ENCODE measurements at places on chromosomes 7 and 10.
A peak's percentile ranks its signal among the peaks of the same experiment; 100 is the strongest.

DNA sequence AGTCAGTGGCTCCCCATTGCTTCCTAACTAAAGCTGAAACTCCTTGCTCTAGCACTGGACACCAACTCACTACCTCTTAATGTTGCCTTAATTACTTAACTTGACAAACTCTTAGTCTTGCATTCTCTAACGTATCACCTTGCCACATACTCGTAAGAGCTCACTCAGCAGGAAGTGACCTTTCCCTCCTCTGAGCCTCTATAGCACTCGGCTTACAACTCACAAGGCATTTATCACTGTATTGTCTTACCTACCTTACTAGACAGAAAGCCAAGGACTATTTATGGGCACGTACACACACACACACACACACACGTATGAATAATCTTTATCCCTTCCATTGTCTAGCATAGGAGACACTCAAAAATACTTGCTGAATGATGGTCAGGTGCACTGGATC is 21.2 kb downstream of the CEP41 start:
- peak overlapping the region; percentile 92 for H3K27ac ChIP-seq
- H3K4me1 ChIP-seq, result peaks cover 65% of the 10 kb centered on the region
- H3K27me3 ChIP-seq, result no peaks in the 10 kb centered on the region
- H3K4me3 ChIP-seq, result peak overlapping the region; percentile 74
- no peak for DNase-seq

DNA sequence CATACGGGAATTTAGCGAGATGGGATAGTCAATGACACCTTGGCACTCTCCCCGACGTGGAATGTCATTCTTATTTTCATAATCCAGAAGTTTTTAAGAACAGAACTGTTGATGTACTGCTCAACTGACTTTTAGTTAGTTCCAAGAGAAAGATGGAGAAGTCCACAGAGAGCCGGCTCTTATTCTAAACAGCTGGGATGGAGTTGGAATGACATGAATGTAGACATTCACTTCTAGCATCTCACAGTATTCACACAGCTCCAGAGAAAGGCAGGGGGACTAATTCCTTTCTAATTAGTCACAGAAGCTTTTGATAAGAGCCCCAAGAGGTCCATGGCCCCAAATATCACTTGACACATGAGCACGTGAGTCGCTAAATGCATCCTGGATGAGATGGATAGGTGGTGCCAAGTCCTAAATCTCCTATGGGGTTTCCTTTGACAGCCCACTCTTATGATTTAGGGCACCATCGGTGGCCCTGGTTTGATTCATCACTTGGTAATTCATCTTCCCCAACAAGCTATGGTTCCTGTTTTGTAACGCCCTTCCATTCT is 420.3 kb upstream of the AUTS2 start:
- H3K36me3 ChIP-seq, result no peaks in the 10 kb centered on the region
- peaks cover 4% of the 10 kb centered on the region for H3K4me1 ChIP-seq
- no peak for DNase-seq
- no peak overlapping the region for H3K4me3 ChIP-seq
- H3K27ac ChIP-seq, result no peak overlapping the region

DNA sequence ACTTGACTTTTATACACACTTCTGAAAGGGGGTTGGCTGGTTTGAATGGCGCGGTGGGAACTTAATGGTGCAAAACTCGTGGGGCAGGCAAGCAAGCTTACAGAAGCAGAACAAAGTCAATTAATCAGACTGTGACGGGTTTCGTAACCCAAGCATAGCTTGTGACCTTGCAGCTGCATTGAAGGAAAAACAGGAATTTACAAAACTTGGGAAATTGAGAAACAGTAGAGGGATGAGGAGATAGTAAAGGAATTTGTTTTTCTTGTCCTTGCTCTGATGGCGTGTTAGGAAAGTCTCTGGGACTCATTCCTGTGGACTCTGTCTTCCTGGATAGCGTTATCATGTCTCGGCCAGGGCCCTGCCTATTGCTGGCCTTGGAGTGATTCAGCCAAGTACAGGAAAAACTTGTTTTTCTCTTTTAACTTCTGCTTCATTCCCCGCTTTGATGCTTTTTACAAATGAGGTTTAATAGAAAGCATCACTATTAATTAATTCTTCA is 220.0 kb upstream of the KCND2 start:
- no peak for DNase-seq
- H3K27ac ChIP-seq, result no peak overlapping the region
- H3K4me3 ChIP-seq, result no peak overlapping the region
- H3K4me1 ChIP-seq, result no peaks in the 10 kb centered on the region

DNA sequence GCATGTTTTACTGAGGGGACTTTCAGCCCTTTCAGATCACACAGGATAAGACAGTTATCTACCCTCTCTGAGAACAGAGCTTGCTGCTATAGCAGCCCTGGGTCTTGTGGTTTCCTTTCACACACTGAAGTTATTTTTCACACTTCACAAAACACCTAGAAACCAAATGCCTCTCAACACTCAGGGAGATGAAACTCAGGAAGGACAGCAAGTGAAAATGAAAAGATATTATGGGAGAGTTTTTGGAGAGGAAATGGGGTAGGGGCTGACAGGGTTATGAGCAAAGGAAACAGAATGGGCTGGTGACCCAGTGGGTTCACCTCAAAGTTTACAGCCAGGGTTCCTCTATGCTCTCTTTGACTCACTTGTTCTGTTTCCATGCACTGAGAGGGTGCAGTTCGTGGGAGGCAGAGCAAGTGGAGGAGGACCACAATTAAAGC is 17.0 kb upstream of the GIMAP2 start:
- H3K36me3 ChIP-seq, result peaks cover 34% of the 10 kb centered on the region
- H3K27me3 ChIP-seq, result no peaks in the 10 kb centered on the region
- peak overlapping the region; percentile 89 for H3K27ac ChIP-seq
- H3K4me1 ChIP-seq, result peaks cover 70% of the 10 kb centered on the region

- H3K4me3 ChIP-seq, result no peak overlapping the region
- no peak overlapping the region for H3K27ac ChIP-seq
- H3K4me1 ChIP-seq, result peaks cover 17% of the 10 kb centered on the region
- H3K36me3 ChIP-seq, result peaks cover 8% of the 10 kb centered on the region
- DNase-seq, result no peak
Measured at GRCh38 chr10:4018054-4018511, 233.1 kb upstream of the KLF6 start.

DNA sequence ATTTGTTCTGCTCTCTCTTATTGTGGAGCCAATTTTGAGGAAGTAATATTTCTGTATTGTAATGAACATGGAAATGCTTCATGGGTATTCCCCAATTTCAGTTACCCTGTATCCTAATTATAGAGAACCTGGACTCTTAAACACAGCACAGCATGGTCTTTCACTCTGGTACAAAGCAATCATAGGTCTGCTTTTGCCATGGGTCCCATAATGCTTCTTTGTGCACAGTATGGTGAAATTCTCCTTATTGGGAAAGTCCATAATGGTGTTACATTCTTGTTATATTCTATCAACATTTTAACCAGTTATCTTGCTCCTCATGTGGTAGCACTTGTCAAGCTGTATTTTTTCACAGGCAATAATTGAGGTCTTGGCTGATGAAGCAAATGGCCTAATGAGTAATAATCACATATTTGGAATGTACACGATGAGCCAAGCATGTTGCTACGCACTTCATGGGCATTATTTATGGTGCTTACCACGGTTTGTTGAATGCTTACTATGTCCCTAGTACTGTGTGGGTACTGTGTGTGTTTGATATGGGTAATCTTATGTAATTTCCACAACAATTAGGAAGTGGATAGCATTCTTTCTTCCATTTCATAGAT is 42.9 kb downstream of the PRKG1 start:
- H3K36me3 ChIP-seq, result no peaks in the 10 kb centered on the region
- H3K4me3 ChIP-seq, result no peak overlapping the region
- H3K27ac ChIP-seq, result no peak overlapping the region
- no peak for DNase-seq
- H3K4me1 ChIP-seq, result no peaks in the 10 kb centered on the region

- no peak overlapping the region for H3K4me3 ChIP-seq
- H3K36me3 ChIP-seq, result peaks cover 3% of the 10 kb centered on the region
- DNase-seq, result no peak
Measured at GRCh38 chr7:32910195-32910594, 18.6 kb upstream of the KBTBD2 start.

GRCh38 chr7:36648441-36648840 is 75.9 kb downstream of the AOAH start:
- no peak for DNase-seq
- H3K4me3 ChIP-seq, result no peak overlapping the region
- H3K27ac ChIP-seq, result no peak overlapping the region

GRCh38 chr10:126187399-126187798 is 200.9 kb downstream of the ADAM12 start:
- DNase-seq, result no peak
- no peaks in the 10 kb centered on the region for H3K36me3 ChIP-seq
- no peak overlapping the region for H3K4me3 ChIP-seq

DNA sequence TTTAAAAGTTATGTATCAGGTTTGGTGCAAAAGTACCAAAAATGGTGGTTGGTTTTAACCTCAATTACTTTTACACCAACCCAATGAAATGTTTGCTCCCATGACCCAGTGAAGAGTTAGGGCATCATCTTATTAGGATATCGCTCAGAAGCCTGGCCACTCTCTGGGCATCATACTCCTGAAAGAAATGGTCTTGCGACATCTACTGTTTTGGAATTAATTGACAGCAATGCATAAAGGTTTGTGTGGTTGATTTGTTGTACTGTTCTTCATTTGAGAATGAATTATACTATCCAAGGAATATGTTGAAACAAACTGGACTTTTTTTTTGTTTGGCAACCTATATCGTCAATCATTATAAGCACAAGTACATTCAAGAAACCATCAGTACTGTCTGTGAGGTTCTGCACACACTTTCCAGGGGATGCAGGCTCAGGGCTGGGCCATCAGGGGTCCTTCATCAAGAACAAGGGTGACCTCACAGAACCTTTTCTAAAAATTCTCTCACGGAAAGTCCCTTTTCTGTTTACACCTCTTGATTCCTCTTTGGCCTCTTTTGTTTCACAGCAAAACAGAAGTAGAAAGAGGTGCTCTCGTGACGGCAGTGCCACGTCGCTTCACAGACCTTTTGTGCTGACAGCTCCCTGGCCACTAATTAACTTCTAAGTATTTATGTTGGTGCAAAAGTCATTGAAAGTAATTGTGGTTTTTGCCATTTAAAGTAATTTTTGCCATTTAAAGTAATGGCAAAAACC is 117.2 kb upstream of the KLF6 start:
- H3K4me3 ChIP-seq, result no peak overlapping the region
- no peak overlapping the region for H3K27ac ChIP-seq
- no peaks in the 10 kb centered on the region for H3K27me3 ChIP-seq
- H3K36me3 ChIP-seq, result peaks cover 15% of the 10 kb centered on the region
- peaks cover 13% of the 10 kb centered on the region for H3K4me1 ChIP-seq

DNA sequence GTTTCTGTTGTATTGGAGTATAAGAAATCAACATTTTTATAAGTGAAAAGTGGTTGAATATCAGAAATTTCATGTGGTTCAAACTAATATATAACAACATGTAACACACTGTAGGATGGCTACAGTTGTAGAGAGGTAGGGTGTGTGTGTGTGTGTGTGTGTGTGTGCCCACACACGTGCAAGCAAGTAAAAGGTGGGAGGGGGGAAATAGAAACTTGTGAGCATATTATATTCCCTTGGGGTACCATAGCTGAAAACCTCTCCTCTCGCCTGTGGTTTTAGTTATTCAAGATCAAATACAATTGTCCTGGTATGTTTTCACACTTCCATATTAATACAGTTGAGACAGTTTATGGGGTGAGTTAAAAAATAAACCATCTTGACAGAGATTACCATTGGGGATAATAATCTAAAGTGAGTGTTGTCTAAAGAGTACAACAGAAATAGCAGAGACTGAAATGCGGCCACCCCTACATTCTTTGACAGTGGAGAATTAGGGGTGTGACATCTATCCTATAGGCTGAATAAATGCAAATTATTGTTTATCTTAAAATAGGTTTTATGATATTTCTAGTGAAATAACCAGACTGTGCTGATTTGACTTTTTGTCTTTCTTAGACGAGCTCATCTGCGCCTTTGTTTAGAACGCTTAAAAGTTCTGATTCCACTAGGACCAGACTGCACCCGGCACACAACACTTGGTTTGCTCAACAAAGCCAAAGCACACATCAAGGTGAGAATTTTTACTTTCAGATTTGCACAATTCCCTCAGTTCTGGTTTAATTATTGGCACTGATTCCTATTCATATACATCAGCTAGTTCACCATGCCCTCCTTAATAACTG is 25.9 kb downstream of the SMNDC1 start:
- peak overlapping the region; percentile 2 for H3K4me3 ChIP-seq
- no peak overlapping the region for H3K27ac ChIP-seq
- peaks cover 8% of the 10 kb centered on the region for H3K27me3 ChIP-seq
- DNase-seq, result no peak
- peaks cover 3% of the 10 kb centered on the region for H3K36me3 ChIP-seq
- H3K4me1 ChIP-seq, result peaks cover 16% of the 10 kb centered on the region

DNA sequence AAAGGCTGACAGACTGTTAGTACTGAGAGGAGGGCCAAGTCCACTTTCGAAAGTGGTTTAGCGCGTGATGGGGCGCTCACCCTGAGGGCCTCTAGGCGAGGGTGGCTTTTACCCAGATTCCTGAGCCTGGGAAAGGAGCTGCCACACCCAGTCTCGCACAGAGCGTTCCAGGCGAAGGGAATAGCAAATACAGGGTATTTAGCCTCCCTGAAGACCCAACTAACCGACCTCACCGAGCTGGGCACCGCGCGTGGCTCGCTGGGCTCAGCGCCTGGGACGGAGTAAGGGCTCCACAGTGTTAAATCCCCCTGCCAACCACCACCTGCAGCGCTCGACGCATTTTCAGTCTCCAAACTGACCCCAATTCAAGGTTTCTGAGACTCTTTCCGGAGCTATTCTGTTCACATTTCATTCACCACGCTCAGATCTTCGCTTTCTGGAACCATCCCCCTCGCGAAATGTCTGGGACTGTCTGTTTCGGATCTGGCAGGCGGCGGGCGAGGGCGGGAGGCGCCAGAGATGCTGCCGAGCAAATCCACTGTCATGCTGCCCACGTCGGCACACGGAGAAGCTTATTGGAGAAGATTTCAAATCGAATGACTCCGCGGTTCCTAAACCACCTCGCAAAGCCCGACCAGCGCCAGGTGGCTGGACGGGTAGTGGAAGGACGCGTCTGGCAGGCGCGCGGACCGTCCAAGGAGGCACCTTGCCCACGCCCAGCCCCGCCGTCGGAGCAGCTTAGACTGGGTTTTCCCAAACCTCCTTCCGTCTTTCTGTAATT is 1.4 kb upstream of the OSBPL3 start:
- H3K4me1 ChIP-seq, result peaks cover 30% of the 10 kb centered on the region
- H3K27me3 ChIP-seq, result peaks cover 3% of the 10 kb centered on the region
- peak overlapping the region; percentile 65 for H3K27ac ChIP-seq

- H3K27me3 ChIP-seq, result peaks cover 16% of the 10 kb centered on the region
- H3K36me3 ChIP-seq, result no peaks in the 10 kb centered on the region
- H3K4me3 ChIP-seq, result no peak overlapping the region
Measured at GRCh38 chr7:112547916-112548315, 67.1 kb downstream of the LSMEM1 start.

GRCh38 chr7:66304536-66304935 is 99.4 kb downstream of the TPST1 start:
- H3K27ac ChIP-seq, result no peak overlapping the region
- H3K4me3 ChIP-seq, result no peak overlapping the region
- no peak for DNase-seq
- peaks cover 2% of the 10 kb centered on the region for H3K36me3 ChIP-seq
- no peaks in the 10 kb centered on the region for H3K4me1 ChIP-seq

GRCh38 chr7:87604264-87604663 is 3.6 kb upstream of the ABCB1 start:
- H3K36me3 ChIP-seq, result no peaks in the 10 kb centered on the region
- H3K27ac ChIP-seq, result no peak overlapping the region
- H3K27me3 ChIP-seq, result peaks cover 27% of the 10 kb centered on the region
- no peak for DNase-seq
